ENCODE measurements at places on chromosomes 1 and 21. TPM values are rescaled to one million over a fixed set of nuclear protein-coding genes. Genes with fewer than 3 reads are reported as not detected.

Gene CREG1
- total RNA-seq = 158 TPM

Gene LYPD8
- total RNA-seq = not detected

Gene ESPN
- total RNA-seq = not detected

Gene TMPRSS15
- not detected for total RNA-seq

Gene OR2T29
- not detected for total RNA-seq

Gene MAEL
- not detected for total RNA-seq

Gene SH2D5
- total RNA-seq = 1.0 TPM

Gene UBIAD1
- total RNA-seq = 8.1 TPM

Gene BTG3
- total RNA-seq = 16.1 TPM

Gene RAB25
- total RNA-seq = not detected

Gene USF1
- 47.7 TPM for total RNA-seq

Gene KIF14
- 1.3 TPM for total RNA-seq

Gene VSIG8
- total RNA-seq = 0.07 TPM

Gene CCDC24
- total RNA-seq = 5.1 TPM

Gene OTUD7B
- total RNA-seq = 16.6 TPM

Gene CHIA
- total RNA-seq = not detected

Gene PTPRU
- 32.7 TPM for total RNA-seq

Gene HIVEP3
- 2.1 TPM for total RNA-seq

Gene SLC44A3
- 2.2 TPM for total RNA-seq

Gene EPHB2
- total RNA-seq = 12.2 TPM

Gene CCDC185
- total RNA-seq = not detected

Gene CFAP126
- not detected for total RNA-seq

Gene RHCE
- 1.0 TPM for total RNA-seq

Gene SLAMF7
- total RNA-seq = not detected

Gene SLC66A1
- 31.2 TPM for total RNA-seq

Gene TP73
- total RNA-seq = 0.07 TPM

Gene KCNA3
- 0.07 TPM for total RNA-seq

Gene ADCY10
- total RNA-seq = under 0.01 TPM

Gene INSRR
- total RNA-seq = under 0.01 TPM

Gene TAL1
- 0.91 TPM for total RNA-seq
